Stimulated activated CD4-positive, alpha-beta T cell treated with anti-CD3 and anti-CD28 coated beads, Interleukin-2, amount 100 ng/mL, for 4 hours (primary cell): ENCODE measurements at places on chromosomes 4 and X.

DNA sequence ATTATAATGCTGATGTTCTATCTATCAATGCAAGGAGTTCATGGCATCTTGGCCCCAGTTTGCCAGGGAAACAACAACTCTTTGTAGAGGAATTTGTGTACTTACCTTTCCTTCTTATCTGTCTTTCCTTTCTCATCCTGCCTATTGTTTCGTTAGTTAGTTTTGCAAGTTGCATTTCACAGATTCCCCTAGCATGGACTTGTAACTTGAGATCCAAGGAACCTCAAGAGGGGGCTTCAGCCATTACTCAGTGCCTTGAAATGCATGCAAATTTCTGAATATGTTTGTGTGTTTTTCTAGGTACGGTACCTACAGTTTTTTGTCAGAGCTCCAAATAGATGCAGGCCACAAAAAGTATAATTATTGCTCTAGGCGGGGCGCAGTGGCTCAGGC, 203.6 kb downstream of the LDB2 start:
- no peak for DNase-seq

GRCh38 chr4:142372530-142373260, 473.4 kb downstream of the INPP4B start:
- DNase-seq = no peak

GRCh38 chrX:22314211-22314610, 41.5 kb downstream of the CBLL2 start:
- no peak for DNase-seq

DNA sequence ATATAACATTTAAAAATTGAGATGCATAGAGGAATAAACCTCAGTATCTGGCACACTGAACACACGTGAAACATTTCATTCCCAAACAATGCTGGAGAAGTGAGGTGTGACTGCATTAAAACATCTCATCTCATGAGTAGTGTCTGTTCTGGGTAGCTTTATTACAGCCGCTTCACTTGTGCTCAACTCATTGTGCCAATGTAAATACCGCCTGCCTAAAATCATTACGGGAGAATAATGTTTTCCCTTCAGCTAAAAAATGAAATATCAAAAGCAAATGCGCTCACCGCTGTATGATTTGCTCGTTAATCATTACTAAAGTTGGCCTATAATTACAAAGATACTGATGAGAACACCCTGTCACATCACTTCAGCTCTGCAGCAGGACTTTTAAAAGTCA, 110.2 kb upstream of the PRPS2 start:
- DNase-seq = no peak

DNA sequence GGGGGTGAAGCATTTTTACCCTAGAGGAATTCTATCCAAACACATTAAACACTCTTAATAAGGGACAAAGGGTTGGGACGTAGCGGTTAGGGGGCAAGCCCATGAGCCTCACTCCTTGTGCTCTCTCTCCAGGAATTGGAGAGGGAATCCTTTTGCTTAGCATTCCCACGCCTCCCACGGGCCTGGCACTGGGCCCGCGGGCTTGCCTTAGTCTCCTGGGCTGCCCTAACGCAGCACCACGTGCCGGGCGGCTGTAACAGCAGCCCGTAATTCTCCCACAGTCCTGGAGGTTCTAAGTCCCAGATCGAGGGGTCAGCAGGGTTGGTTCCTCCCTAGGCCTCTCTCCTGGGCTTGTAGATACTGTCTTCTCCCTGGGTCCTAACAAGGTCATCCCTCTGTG, 67.5 kb downstream of the TBL1X start:
- DNase-seq = no peak

GRCh38 chr4:156672492-156673305, 298.9 kb downstream of the PDGFC start:
- DNase-seq = no peak

DNA sequence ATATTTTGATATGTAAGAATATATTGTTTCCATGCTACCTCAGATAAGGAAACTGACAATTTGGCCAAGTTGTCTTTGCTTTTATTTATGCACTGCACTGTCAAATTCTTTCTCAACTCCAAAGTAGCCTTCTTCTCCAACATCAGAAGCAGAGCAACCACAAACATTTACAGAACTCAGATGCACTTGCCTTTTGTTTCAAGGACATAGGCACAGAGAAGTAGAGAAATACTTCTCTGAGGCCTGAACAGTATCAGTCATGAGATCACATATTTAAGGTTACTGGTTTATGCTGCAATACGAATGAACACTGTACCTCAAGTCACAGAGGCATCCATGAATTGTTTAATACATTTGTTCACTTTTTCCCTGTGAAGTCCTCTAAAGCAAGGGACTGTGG, 606.1 kb upstream of the SLIT2 start:
- DNase-seq = no peak

DNA sequence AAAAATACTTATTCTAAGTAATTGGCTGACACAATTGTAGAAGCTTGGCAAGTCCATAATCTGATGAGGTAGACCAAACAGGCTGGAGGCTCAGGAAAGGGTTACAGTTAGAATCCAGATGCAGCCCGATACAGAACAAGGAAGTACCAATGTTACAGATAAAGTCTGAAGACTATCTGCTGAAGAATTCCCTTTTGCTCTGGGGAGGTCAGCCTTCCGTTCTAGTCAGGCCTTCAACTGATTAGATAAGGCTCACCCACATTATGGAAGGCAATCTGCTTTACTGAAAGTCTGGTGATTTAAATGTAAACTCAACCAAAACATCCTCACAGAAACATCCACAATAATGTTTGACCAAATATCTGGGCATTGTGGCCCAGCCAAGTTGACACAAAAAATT, 7.4 kb upstream of the DYNLT3 start:
- no peak for DNase-seq

GRCh38 chr4:75004755-75005668, 72.1 kb downstream of the PARM1 start:
- no peak for DNase-seq

DNA sequence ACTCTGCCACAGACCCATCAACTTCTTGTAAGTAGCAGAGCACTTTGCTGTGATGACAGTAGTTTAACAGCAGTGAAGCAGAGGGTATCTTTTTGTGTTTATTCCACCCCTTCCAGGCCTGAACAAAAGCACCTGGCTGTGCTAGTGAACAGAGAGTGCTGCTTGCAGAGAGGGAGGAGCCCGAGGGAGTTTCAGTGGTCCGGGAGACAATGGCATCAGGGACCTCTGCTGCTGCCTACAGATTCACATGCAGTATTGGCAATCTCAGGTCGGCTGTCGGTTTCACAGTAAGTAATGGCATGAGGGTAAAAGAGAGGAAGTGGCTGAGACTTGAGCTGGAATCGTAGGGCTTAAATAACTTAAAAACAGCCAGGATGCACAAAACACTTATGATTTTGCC, 755.8 kb downstream of the RPA4 start:
- no peak for DNase-seq

DNA sequence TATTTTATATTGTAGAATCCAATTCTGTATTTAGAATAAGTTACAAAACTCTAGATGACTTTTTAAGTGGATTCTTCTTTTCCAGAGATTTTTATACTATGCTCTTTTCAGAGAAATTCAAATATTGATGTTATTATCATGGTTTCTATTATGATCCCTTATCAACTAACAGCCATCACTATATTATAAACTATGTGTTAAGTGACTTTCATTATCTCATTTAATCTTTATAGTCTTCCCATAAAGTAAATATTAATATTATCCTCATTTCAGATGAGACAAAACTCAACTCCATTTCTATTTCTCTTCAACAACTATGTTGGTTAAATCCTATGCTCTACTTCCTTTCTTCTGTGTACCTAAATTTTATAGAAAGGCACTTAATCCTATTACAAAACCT, 132.6 kb downstream of the ANKRD50 start:
- no peak for DNase-seq

GRCh38 chr4:81319657-81320056, 104.6 kb upstream of the PRKG2 start:
- DNase-seq = no peak

DNA sequence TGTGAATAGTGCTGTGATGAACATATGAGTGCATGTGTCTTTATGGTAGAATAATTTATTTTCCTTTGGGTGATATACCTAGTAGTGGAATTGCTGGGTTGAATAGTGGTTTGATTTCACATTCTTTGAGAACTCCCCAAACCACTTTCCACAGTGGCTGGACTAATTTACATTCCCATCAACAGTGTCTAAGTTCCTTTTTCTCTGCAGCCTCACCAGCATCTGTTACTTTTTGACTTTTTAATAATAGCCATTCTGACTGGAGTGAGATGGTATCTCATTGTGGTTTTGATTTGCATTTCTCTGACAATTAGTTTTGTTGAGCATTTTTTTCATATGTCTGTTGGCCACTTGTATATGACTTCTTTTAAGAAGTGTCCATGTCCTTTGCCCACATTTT, 29.1 kb downstream of the JADE3 start:
- no peak for DNase-seq

- no peak for DNase-seq
Measured at GRCh38 chr4:40323866-40324265, 11.3 kb upstream of the CHRNA9 start.

- DNase-seq = no peak
Measured at GRCh38 chr4:93855926-93856325, 27.4 kb downstream of the ATOH1 start.

DNA sequence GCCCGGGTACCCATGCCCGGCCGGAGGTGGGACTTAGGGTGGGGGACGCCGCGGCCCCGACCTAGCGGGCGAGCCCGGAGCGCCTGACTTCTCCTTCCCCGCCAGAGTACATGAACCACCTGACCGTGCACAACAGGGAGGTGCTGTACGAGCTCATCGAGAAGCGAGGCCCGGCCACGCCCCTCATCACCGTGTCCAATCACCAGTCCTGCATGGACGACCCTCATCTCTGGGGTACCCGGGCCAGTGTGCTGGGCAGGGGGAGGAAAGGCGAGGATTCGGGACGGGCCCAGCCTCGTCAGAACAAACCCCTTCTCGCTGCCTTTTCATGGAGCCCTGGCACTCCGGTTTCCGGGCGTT, 622 bp downstream of the TAFAZZIN start:
- no peak for DNase-seq

DNA sequence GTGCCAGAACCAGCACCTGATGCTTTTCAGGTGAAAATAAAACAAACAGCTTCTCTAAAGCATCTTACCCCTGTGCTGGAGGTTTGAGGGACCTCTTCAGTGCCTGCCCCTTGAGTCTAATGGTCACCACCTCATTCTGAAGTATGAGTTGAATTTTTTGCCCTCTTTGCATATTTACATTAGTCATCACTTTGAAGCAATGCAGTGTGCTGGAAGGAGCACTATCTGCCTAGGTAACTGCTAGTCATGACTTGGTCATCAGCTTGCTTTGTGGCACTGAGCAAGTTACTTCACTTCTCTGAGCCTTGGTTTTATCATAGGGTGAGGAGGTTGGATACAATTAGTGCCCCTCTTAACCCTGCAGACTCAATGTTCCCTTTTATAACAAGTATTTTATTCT, 44.9 kb downstream of the SPATA18 start:
- DNase-seq = no peak

DNA sequence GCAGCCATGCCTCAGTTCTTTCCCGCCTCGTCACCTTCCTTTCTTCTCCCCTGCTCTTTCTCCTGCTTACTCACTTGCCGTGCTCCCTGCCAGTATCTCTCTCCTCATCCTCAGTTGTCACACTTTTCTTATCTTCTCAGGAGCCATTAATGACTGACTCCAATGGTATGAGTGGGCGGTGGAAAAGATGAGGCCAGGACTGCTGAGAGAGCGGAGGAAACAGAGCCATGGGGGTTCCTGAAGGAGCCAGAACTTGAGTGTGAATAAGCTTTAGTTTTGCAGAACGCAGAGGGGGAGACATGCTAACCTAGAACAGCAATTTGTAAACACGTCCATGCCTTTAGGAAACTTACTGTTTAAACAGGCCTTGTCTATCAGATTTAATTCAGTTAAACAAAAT, 126.5 kb downstream of the CHIC2 start:
- DNase-seq = no peak

- no peak for DNase-seq
Measured at GRCh38 chr4:163165217-163166017, 1.3 kb downstream of the NAF1 start.

DNA sequence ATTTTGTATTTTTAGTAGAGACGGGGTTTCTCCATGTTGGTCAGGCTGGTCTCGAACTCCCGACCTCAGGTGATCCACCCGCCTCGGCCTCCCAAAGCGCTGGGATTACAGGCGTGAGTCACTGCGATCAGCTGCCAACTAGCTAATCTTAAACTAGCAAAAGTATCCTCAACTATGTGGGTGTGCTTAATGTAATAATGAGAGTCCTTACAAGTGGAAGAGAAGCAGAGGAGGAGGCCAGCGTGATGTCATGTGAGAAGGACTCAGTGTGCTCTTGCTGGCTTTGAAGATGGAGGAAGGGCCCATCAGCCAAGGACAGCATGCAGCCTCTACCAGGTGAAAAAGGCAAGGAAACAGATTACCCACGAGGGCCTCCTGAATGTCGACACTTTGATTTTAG, 19.6 kb downstream of the SCD5 start:
- no peak for DNase-seq

GRCh38 chrX:3518870-3519269, 172.4 kb upstream of the MXRA5 start:
- no peak for DNase-seq

GRCh38 chrX:100895365-100896075, 21.4 kb upstream of the NOX1 start:
- peak; percentile 0 for DNase-seq

DNA sequence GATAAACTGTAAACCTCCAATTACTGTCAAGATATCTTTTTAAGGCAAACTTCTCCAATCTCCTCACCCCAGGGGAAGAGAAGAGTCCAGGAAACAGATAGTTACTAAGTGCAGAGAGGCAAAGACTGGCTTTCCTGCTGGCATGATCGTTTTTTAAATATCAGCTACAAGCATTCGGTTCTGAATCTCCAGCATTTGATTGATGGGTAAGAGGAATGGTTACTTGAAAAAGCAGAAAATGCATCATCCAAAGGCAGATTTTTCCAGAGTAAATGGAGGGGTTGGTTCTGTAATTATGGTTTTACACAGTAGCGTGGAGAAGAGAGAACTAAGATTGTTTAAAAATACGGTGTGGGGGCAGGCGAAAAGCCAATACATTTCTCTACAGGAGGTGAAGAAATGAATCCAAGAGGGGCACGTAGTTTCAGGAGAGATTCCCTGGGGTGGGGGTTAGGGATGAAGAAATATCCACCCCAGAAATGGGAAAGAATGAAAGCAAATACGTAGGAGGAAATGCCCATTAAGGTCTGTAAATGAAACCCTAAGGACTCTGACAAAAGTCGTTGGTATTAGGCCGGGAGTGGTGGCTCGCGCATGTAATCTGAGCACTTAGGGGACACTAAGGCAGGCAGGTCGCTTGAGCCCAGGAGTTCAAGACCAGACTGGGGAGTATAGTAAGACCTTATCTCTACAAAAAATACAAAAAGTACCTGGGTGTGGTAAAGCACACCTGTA, 248.3 kb downstream of the DHRSX start:
- DNase-seq = no peak

GRCh38 chr4:98209111-98209510, 52.1 kb upstream of the RAP1GDS1 start:
- no peak for DNase-seq
